ENCODE measurements at places on chromosomes 3 and 15.

- no peak for DNase-seq
These were observed 77.1 kb upstream of the MFGE8 start for GRCh38 chr15:88990185-88990679.

DNA sequence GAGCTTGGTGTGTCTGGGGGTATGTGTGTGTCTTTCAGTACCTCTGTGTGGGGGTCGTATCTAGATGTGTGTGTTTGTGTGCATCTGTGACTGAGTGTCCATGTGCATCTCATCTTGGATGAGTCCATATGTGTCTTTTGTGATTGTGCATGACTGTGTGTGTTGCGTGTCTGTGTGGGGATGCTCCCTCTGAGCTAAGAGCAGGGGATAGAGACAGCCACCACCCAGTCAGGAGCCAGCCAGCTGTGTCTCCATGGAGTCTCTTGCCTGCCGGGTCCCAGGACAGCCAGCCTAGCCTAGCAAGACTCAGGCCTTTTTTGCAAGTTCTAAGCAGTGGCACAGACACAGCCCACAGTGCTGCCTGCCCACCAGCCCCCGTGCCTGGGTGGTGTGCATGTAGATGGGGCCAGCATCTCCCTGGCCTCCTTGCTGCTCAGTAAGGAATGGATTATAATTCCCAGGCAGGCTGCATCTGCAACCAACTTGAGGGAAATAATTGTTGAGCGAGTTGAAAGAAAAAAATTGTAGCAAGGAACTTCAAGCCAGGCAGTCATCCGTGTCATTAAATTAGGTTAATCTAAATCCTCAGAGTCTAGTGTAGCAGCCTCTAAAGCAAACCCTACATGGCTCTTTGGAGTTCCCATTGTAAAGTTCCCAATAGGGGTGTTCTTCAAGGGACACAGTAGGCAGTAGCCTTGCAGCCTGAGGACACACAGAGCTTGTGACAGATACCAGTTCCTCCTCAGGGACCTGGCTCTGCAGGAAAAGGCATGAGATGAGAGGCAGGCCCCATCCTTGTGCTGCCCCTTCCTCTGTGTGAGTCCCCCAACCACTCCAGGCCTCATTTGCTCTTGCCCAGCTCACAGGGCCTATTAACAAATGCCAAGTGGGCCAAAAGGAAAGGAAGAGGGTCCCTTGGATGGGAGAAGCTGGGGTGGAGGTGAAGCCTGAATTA lies 35.9 kb upstream of the MRPS22 start:
- DNase-seq = no peak

DNA sequence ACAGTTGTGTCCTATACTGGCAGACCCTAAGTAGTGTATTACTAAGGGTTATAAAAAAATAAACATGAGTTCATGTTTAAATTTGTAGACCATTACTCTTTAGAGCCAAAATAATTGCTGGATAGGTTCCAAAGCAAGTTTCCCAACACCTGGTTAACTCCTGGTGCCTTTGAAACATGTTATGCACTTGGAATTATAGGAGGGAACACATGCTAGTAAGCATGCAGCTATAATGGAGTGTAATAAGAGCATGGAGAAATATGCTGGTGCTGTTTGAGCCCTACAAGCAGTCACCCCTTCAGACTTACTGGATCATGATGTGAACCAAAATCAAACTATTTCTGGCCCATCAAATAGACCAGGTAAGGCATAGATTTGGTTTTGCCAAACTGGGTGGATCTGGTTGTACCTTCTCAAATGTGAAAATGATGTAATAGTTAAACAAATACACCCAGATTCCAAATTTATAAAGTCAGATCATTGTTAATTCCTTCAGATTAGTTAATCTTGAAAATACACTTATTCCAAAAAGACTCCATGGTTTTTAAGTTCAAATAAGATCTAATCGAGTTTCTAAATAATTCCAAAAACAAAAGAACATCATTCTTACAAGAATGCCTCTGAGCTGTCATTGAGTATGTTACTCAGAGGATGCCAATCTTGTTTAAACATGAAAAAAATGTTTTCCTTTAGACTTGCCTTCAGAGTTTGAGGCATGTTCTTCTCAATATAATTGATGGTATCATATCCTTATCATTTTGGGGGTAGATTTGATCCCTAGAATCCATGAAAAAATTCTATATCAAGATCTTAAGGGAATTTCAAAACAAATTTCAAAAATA lies 69.3 kb downstream of the LRRC28 start:
- no peak for DNase-seq

DNA sequence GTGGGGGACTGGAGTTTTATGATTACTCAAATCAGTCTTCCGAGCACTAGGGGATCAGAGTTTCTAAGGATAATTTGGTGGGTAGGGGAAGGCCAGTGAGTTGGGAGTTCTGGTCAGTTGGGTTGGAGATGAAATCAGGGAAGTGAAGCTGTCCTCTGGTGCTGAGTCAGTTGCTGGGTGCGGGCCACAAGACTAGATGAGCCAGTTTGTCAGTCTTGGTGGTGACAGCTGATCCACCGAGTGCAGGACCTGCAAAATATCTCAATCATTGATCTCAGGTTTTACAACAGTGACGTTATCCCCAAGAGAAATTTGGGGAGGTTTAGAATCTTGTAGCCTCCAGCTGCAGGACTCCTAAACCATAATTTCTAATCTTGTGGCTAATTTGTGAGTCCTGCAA lies 249.4 kb downstream of the FAM43A start:
- no peak for DNase-seq
